ENCODE measurements at places on chromosomes 7 and 10.

GRCh38 chr7:36487756-36488336 lies 98.2 kb downstream of the ANLN start:
- peak; percentile 6 for DNase-seq

DNA sequence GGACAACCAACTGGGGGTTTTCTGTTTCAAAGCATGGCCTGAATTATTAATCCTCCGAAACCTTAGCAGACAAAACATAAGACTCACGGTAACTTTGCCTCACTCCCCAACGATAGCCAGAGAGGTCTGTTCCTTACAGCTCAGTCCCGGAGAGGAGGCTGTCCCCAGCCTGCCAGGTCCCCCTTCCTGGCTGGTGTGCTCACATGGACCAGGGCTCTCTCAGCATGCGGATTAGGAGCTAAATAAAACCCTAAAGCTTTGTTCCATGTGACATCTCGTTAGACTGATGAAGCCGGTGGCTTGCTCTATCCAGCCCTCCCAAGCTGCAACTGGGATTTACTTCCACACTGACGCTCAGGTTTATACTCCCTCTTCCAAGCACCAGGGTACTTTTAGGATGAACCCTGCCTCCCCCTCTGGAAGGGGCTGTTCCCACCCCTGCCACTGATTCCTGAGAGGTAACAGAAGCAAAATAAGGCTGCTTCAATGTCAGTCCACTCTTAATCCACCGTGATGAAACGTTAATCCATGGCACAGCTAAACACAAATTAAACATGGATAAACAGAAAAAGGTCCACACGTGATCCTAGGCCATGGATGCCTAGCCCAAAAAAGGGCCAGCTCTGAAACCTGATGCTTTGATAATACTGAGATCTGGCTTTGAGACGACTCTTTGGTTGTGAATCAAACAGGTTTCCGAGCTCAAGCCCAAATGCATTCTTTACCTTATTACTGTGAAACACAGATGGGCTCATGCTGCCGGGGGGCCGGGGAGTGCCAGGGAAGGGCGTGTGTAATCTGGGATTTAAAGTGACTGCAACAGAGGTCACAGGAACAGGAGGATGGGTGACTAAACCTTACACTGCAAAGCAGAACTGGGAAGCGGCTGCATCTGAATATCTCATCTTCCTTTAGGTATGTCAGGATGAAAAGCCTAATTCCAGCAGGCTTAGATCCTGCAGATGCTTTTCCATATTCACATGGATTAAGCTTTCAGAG lies 86.2 kb downstream of the ZRANB1 start:
- no peak for DNase-seq

- DNase-seq, result no peak
These were observed 26.9 kb upstream of the MKLN1 start for GRCh38 chr7:131300572-131301466.

- DNase-seq, result no peak
These were observed 115.7 kb downstream of the MAD1L1 start for GRCh38 chr7:2116989-2117591.

DNA sequence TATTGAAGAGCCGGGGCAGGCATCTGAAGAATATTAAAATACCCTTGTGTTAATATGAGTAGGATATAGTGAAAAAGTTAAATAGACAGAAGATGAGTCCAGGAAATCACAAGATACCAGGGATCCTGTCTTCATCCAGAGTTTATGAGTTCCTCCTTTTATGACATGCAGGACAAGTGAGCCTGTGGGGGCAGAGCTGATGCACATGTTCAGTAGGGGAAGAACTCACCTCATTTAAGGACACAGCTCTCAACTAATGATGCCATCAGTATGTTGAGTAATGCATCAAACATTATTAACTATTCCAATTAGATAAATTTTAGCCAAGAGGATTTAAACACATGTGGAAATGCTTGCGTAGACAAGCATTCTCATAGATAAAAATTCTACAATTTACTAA lies 435.8 kb upstream of the AKR1E2 start:
- no peak for DNase-seq

- DNase-seq, result no peak
These were observed 31.7 kb upstream of the DGKI start for GRCh38 chr7:137878333-137878961.

- no peak for DNase-seq
These were observed 61.2 kb downstream of the SH2D4B start for GRCh38 chr10:80598951-80599350.

GRCh38 chr7:158449266-158449665 lies 138.4 kb downstream of the PTPRN2 start:
- no peak for DNase-seq

GRCh38 chr10:72331575-72332422 lies 22.9 kb downstream of the DNAJB12 start:
- DNase-seq, result peak; percentile 19

- DNase-seq, result no peak
These were observed 72.1 kb upstream of the INHBA start for GRCh38 chr7:41774966-41775365.

DNA sequence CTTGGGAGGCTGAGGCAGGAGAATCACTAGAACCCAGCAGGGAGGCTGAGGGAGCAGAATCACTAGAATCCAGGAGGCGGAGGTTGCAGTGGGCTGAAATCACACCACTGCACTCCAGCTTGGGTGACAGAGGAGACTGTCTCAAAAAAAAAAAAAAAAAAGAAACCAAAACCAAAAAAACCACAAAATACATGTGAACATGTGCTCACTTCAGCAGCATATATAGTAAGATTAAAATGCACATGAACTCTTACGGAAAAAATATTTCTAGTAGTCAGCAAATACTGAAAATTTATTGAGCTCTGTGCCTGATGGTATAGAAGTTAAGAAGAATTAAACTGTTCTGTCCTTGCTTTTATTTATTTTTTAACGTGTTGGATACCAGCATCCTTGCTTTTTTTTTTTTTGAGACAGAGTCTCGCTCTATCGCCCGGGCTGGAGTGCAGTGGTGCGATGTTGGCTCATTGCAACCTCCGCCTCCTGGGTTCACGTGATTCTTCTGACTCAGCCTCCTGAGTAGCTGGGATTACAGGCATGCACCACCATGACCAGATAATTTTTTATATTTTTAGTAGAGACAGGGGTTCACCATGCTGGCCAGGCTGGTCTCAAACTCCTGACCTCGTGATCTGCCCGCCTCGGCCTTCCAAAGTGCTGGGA lies 9.6 kb upstream of the ZNF487 start:
- DNase-seq, result no peak

DNA sequence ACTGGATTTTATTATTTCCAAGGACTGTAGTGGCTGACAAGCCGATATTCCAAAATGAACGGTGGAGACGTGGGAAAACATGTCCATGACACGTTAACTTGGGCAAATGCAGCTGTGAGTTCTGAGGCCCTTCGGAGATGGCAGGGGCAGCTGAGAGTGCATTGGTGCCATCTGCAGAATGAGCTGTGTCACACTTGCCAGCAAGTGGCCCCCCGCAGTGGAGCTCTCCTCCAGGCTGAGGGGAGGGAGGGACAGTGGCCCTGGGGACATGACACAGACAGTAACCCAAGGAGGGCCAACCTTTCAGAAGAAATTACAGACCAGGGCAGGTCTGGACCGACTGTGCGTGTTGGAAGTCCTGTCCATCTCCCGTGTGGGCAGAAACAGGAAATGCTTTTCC lies 139.4 kb downstream of the SVIL start:
- DNase-seq, result no peak

DNA sequence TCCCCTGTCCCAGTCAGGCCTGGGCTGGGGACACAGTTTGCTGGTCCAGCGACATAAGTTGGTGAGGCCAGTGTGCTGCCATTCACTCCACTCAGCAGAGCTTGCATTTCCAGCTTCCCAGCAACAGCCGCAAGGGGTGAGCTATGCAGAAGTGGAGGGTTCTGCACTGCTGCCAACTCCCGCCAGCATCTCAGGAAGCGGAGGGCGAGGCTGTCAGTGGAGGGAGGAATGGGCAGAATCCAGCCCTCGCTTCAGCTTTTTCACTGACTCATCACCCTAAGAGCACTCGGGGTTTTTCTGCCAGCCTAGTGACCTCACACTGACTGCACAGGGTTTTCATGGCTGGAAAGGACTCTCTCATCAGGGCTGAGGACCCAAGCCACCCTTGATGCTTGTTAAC lies 625.1 kb upstream of the MKI67 start:
- DNase-seq, result no peak

- no peak for DNase-seq
These were observed 425.6 kb downstream of the PLXNA4 start for GRCh38 chr7:132150711-132151110.

DNA sequence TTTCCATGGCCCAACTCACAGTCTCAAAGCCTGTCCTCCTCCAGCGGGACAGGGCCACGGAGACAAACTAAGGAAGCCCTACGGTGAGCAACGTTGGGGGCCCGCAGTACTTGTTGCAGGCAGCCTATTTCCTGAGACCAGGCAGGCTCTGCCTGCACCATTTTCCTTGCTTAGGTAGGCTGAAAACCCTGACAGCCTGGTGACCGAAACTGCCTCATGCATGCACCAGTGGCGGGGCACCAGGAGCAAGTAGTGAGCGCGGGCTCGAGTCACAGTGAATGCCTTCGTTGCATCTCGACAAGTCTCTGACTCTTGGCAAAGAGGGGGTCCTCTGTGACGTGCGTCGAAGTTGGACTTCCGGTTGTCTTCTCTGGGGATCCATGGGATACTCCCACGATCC lies 23.3 kb upstream of the ZNF273 start:
- no peak for DNase-seq

DNA sequence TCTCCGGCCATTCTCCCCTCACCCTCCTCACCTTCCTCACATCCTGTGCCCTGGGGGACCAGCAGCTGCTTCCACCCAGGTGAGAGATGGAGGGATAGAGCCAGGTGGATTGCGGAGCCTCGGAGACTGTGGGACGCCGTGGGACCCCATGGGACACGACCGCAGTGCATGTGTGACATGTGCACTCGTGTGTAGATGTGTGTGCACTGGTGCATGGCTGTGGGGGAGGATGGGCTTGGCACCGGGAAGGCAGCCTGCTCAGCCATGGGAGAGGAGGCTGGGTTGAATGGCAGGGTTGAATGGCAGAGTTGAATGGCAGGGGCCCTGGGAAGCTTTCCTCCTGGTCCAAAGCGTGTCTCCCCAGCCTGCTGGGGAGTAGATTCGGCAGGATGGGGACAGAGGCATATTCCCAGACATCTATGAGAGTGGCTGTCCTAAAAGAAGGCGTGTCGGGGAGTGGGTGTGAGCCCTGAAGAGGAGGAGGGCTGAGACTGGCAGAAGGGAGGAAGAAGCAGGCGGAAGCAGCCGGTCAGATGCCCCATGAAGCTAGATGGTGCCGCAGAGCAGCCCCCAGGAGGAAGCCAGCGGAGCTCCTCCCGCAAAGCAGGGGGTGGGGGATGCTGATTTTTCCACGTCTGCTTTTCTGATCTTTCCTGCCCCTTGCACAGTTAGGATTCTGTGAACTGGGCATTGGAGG lies 815 bp downstream of the GIMAP8 start:
- no peak for DNase-seq

DNA sequence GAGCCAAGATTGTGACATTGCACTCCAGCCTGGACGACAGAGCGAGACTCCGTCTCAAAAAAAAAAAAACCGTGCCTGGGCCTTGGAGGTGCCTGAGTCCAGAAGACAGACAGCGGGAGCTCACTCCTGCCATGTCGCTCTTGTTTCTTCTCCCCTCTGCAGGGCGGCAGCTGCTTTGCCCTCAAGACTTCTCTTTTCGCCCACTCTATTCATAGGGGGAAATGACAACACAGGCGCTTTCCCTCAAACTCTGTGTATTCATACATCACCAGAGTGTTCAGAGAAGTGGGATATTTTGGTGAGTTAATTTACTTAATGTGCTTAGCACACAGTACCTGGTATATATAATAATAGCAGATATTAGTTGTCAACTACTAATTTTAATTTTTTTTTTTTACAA lies 44.5 kb downstream of the FOXK1 start:
- DNase-seq, result no peak

DNA sequence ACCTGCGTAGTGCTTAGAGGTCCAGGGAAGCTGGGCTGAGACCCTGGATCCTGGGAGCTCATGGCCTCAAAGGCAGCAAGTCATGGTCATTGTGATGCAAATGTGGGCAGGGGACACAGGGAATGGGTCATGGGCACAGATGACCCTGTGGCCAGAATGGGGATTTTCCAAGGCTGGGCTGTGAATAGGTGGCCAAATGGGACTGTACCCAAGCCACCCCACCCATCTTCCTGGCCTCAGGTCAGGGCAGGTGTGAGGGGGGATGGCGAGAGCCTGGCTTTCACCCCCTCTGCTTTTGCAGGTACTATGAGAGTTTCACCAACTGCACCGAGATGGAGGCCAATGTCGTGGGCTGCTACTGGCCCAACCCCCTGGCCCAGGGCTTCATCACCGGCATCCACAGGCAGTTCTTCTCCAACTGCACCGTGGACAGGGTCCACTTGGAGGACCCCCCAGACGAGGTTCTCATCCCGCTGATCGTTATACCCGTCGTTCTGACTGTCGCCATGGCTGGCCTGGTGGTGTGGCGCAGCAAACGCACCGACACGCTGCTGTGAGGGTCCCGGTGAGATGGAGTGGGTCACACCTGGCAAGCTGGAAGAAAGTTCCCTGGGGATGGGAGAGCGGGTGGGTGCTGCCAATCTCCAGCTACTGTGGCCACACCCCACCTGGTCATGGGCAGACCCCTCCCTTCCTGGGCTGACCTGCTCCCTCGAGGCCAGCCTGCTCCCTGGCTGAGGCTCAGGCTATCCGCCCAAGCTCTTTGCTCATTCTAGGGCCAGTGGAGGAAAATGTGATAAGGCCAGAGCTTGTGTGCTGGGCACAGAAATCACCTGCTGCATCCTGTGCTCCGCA lies 25.5 kb downstream of the RAMP3 start:
- no peak for DNase-seq

DNA sequence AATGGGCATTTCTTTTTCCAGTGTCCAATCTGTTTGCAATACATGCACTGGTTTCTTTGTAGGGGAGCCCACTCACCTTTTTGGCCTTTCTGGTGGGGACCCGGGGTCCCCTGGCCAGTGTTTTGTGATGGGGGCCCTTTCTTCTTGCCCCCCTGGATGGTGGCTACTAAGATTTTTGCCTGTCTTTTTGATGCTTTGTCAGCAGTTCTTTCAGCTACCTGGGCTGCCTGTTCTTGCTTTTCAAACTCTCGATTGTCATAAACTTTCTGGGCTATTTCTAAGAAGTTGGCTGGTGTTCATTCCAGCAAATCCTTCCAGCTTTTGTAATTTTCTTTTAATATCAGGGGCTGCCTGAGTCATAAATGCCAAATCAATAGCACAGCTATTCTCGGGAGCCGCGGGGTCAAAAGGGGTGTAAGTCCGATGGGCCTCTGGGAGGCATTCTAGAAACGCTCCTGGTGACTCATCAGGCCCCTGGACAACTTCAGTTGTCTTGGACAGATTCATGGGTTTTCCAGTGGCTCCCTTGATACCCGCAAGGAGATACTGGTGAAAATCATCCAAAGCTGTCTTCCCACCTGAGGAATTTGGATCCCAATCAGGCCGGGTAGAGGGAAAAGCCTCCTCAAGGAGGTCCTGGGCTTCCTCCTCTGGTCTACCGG lies 79.0 kb downstream of the PRR15 start:
- DNase-seq, result no peak

DNA sequence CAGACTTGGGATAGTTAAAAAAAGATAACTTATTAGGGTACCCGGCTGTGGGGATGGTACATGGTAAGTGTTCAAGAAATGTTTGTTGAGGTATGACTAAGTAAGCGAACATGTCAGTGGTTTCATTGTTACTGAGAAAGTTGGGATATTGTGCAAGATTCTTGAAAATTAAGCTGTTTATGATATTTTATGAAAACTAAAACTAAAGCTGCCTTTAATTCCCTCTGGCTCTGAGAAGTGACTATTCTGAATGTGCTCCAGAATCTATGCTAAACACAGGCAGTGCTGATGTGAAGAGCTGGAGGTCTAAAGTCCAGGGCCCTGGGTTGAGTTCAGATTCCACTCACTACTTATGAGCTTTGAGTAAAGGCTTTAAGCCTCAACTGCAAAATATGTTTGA lies 72.9 kb downstream of the AOAH start:
- DNase-seq, result no peak

GRCh38 chr10:43341450-43341849 lies 30.0 kb upstream of the FXYD4 start:
- no peak for DNase-seq
